ENCODE measurements at places on chromosomes 2 and 18. TPM values are rescaled to one million over a fixed set of nuclear protein-coding genes. Genes with fewer than 3 reads are reported as not detected.

The MBD2 gene
- 70.5 TPM for total RNA-seq

The NLRC4 gene
- 0.45 TPM for total RNA-seq

The SPHKAP gene
- total RNA-seq = 2.2 TPM

The CDH7 gene
- total RNA-seq = not detected

GRCh38 chr2:8541223-8541622 lies 140.6 kb upstream of the ID2 start:
- H3K27ac ChIP-seq = no peak overlapping the region
- H3K4me3 ChIP-seq = no peak overlapping the region
- H3K4me1 ChIP-seq = peaks cover 27% of the 10 kb centered on the region
- no peak for DNase-seq

DNA sequence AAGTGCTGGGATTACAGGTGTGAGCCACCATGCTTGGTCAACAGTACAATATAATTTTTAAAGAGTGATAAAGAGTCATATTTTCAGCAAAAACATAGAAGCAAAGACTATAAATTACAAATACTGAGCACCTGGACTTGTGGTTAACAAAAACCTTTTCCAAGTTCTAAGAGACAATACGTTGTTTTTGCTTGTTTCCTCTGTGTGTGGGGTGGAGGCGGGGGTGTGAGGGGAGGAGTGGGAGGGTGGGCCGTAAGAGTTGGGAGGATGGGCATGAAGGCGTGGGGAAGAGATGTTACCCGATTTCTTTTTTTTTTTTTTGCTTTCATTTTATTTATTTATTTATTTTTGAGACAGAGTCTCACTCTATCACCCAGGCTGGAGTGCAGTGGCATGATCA lies 78.0 kb upstream of the WIPF1 start:
- H3K4me3 ChIP-seq = no peak overlapping the region
- H3K4me1 ChIP-seq = no peaks in the 10 kb centered on the region
- no peak for DNase-seq
- no peak overlapping the region for H3K27ac ChIP-seq

DNA sequence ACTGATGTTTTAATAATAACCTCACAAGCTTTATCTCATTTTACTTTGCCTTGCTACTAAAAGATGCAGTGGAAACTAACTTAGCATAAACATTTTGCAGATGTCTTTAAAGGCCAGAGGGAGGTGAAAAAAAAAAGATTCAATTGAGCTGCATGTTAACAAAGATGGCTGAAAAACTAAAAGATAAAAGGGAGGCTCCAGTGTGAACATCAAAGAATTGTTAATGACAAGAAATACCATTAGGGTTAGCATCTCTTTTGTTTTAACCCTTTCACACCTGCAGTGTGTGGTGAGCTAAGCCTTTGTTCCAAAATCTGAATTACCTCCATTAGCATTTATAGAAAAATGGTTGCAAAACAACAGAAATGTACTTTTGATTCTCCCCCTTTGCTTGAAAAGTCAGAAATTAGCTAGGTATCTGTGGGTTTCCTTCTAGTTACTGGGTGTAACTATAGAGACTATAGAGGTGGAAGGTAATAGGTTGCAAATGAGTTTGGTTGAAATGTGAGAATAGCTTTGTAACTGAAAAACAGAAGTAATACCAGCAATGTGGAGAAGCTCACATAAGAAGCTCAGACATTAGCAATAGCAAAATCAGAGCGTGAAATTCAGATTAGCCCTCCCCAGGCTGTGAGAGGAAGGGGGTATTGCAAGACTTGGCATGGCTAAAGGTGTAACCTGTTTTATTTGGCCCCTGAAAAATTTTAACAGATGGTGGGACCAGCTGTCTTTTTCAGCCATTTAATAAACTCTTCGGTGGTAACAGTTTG lies 34.8 kb upstream of the SP5 start:
- H3K4me3 ChIP-seq = no peak overlapping the region
- peaks cover 4% of the 10 kb centered on the region for H3K27me3 ChIP-seq
- H3K4me1 ChIP-seq = peaks cover 6% of the 10 kb centered on the region
- no peak overlapping the region for H3K27ac ChIP-seq
- no peaks in the 10 kb centered on the region for H3K36me3 ChIP-seq
- no peak for DNase-seq

DNA sequence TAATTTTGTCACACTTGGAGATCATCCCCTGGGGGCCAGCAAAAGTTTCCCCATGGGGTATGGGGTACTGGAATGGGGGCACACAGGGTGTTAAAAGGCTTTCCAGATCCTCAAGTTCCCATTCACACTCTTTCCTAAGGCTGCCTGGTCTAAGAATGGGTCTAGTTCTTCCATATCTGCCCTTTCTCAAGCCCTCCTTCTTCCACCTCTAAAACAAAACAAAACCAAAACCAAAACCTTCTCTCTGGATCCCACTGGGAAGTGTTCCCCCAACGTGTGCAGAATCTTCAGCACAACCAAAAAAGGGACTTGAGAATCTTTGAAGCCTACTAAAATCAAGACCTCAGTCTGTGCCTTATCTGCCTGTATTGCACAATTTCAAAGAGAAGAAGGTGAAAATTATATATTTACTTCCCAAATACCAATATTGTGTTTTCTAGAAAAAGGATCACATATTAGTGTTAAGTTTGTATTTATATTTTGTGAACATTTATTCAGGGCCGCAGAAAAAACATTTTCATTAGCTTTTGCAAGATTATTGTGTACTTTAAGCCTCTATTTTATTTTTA lies 207.2 kb upstream of the TCF4 start:
- DNase-seq = peak; percentile 6
- no peak overlapping the region for H3K4me3 ChIP-seq
- H3K27me3 ChIP-seq = no peaks in the 10 kb centered on the region

- DNase-seq = peak; percentile 10
- H3K4me1 ChIP-seq = no peaks in the 10 kb centered on the region
- no peaks in the 10 kb centered on the region for H3K36me3 ChIP-seq
- no peak overlapping the region for H3K4me3 ChIP-seq
Observed at GRCh38 chr2:29894822-29895614, 26.4 kb downstream of the ALK start.

DNA sequence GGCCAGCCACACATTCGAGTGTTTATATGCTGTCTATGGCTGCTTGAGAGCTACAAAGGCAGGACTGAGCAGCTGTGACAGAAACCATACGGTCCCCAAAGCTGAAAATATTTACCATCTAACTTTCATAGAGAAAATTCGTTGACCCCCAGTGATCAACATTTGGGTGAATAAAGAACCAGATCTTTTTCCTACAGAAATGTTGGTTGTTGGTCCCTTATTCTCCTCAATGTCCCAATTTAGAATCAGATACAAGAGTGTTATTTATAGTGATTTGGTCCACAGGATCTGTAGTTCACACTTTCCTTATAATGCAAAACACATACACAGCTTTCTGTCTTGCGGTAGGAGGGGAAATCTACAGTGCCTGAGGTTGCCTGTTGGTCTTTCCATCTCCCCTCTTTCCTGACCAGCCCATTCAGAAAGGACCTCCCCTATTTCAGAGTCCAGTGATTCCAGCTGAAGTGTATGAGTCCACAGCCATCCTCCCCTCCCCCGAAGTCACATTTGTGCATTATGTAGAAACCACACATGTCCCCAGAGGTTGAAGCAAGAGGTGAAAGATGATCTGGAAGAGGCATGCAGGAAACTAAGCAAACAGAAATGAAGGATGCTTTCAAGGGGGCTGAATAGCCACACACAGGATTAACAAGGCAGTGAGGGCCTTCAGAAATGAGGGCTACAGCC lies 61.9 kb downstream of the SPRED2 start:
- H3K27me3 ChIP-seq = no peaks in the 10 kb centered on the region
- no peak for DNase-seq
- peaks cover 54% of the 10 kb centered on the region for H3K4me1 ChIP-seq
- H3K27ac ChIP-seq = no peak overlapping the region

DNA sequence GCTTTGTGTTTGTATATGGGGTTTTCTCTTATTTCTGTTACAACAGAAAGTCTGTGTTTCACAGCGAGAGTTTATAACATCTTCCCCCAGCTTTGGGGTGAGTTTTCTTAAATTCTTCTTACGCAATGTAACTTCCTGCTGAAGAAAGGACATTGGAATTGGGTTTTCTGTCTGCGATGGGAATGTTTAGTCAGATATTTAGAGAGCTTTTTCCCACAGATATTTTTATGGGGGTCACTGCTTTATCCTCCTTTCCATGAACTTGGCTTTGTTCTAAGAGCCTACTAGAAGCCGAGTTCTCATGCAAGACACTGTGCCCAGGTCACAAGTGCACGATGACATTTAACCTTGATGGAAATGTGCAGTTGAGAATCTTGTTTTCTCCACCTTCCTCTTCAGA lies 22.1 kb downstream of the B3GNT2 start:
- H3K4me1 ChIP-seq = peaks cover 55% of the 10 kb centered on the region
- peaks cover 9% of the 10 kb centered on the region for H3K36me3 ChIP-seq
- no peaks in the 10 kb centered on the region for H3K27me3 ChIP-seq
- no peak for DNase-seq
- no peak overlapping the region for H3K27ac ChIP-seq

DNA sequence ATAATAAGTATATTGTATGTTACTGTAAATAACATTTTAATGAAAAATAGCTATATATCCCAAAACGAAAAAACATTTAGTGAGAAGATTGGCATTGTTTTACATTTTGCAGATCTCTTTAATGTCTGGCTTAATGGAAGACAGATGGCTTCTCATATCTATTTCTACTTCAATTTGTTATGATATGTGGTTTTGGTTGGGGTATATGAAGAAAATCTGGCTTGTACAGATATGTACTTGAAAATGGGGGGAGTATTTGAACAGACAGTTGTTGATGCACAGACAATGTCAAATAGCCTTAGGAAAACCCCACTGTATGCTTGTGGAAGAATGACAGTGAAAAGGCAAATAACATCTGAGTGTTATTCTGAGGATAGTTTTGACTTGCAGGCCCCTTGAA lies 23.6 kb upstream of the GMCL1 start:
- H3K4me3 ChIP-seq = no peak overlapping the region
- H3K36me3 ChIP-seq = peaks cover 68% of the 10 kb centered on the region
- no peaks in the 10 kb centered on the region for H3K4me1 ChIP-seq
- no peak overlapping the region for H3K27ac ChIP-seq
- no peaks in the 10 kb centered on the region for H3K27me3 ChIP-seq

GRCh38 chr2:16553226-16553625 lies 112.4 kb downstream of the CYRIA start:
- H3K27ac ChIP-seq = no peak overlapping the region
- H3K4me1 ChIP-seq = no peaks in the 10 kb centered on the region
- DNase-seq = peak; percentile 60
- peaks cover 52% of the 10 kb centered on the region for H3K36me3 ChIP-seq

GRCh38 chr18:50117863-50118262 lies 77.1 kb downstream of the MYO5B start:
- H3K27ac ChIP-seq = no peak overlapping the region
- no peaks in the 10 kb centered on the region for H3K27me3 ChIP-seq
- H3K36me3 ChIP-seq = no peaks in the 10 kb centered on the region
- no peak overlapping the region for H3K4me3 ChIP-seq
- no peak for DNase-seq

- H3K4me3 ChIP-seq = no peak overlapping the region
- peaks cover 35% of the 10 kb centered on the region for H3K36me3 ChIP-seq
Observed at GRCh38 chr2:240506406-240507059, 51.3 kb downstream of the ANKMY1 start.

GRCh38 chr18:22015156-22015555 lies 154.2 kb upstream of the GATA6 start:
- no peak overlapping the region for H3K4me3 ChIP-seq
- no peak overlapping the region for H3K27ac ChIP-seq
- peaks cover 21% of the 10 kb centered on the region for H3K4me1 ChIP-seq
- no peak for DNase-seq

DNA sequence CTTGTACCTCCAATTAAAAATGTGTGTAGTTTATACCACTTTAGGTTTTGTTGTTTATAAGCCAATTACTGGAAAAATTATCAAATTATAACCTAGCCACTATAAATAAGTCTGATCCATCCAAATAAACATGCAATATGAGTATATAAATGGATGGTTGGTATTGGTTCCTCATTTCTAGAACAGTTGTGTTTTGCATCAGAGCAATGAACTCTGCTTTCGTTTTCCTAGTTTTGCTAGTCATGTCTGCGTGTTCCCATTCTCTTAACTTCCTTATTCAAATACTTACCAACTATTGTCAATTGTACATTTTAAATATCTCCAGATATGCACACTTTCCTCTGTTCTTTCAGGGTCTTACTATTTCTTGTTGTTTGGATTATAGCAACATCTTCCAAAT lies 641.7 kb downstream of the NR4A2 start:
- no peak overlapping the region for H3K27ac ChIP-seq
- H3K27me3 ChIP-seq = no peaks in the 10 kb centered on the region
- H3K4me1 ChIP-seq = no peaks in the 10 kb centered on the region

GRCh38 chr2:149218497-149218896 lies 111.9 kb upstream of the LYPD6 start:
- no peaks in the 10 kb centered on the region for H3K27me3 ChIP-seq
- peaks cover 6% of the 10 kb centered on the region for H3K36me3 ChIP-seq
- no peak overlapping the region for H3K27ac ChIP-seq
- H3K4me3 ChIP-seq = no peak overlapping the region

- no peaks in the 10 kb centered on the region for H3K4me1 ChIP-seq
- no peak overlapping the region for H3K27ac ChIP-seq
- H3K36me3 ChIP-seq = no peaks in the 10 kb centered on the region
Observed at GRCh38 chr2:3965953-3966352, 262.6 kb downstream of the DCDC2C start.

GRCh38 chr18:69785466-69785865 lies 162.2 kb downstream of the CD226 start:
- DNase-seq = no peak
- no peak overlapping the region for H3K4me3 ChIP-seq
- no peaks in the 10 kb centered on the region for H3K4me1 ChIP-seq
- H3K27me3 ChIP-seq = no peaks in the 10 kb centered on the region
- no peak overlapping the region for H3K27ac ChIP-seq

GRCh38 chr2:144476682-144477081 lies 43.2 kb downstream of the ZEB2 start:
- no peak overlapping the region for H3K4me3 ChIP-seq
- no peaks in the 10 kb centered on the region for H3K36me3 ChIP-seq
- no peak for DNase-seq
- H3K4me1 ChIP-seq = no peaks in the 10 kb centered on the region

DNA sequence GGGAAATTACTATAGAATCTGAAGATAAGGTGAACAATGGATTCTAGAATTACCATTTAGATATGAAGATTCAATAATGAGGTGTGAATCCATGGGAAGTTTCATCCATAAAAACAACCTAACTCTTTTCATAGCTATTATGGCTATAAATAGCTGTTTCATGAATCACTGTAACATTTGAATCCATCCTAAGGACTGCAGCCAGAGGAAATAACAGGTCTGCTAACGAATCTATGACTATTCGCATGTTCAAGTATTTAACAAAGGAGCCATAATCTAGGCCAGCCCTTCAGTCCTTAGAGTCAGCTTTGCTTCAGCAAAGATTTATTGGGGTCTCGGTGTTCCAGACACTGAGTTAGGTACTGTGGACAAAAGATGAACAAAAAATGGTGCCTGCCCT lies 87.1 kb downstream of the MYOM1 start:
- H3K27me3 ChIP-seq = no peaks in the 10 kb centered on the region
- peaks cover 4% of the 10 kb centered on the region for H3K36me3 ChIP-seq
- no peaks in the 10 kb centered on the region for H3K4me1 ChIP-seq
- DNase-seq = no peak
- H3K4me3 ChIP-seq = no peak overlapping the region
- no peak overlapping the region for H3K27ac ChIP-seq

GRCh38 chr18:78138983-78139496 lies 840.6 kb upstream of the SALL3 start:
- no peaks in the 10 kb centered on the region for H3K27me3 ChIP-seq
- DNase-seq = no peak
- H3K27ac ChIP-seq = no peak overlapping the region
- H3K4me1 ChIP-seq = no peaks in the 10 kb centered on the region
